ENCODE measurements at places on chromosomes 16 and 17.

- no peak for DNase-seq
Observed at GRCh38 chr16:85248342-85248741, 136.1 kb upstream of the CIBAR2 start.

DNA sequence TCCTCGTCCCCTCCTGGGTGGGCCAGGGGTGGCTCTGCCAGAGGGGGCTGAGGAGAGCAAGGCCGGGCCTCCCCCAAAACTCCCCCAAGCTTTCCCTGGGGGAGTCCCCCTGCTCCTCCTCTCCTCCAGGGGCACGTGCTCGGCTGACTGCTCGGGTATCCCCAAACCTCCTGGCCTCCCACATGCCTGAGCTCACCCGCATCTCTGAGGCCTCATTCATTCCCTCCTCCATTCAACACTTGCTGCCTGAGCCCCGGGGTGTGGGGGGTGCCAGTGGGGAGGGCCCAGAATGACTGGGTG lies 83.1 kb downstream of the RTN4RL1 start:
- DNase-seq = no peak

DNA sequence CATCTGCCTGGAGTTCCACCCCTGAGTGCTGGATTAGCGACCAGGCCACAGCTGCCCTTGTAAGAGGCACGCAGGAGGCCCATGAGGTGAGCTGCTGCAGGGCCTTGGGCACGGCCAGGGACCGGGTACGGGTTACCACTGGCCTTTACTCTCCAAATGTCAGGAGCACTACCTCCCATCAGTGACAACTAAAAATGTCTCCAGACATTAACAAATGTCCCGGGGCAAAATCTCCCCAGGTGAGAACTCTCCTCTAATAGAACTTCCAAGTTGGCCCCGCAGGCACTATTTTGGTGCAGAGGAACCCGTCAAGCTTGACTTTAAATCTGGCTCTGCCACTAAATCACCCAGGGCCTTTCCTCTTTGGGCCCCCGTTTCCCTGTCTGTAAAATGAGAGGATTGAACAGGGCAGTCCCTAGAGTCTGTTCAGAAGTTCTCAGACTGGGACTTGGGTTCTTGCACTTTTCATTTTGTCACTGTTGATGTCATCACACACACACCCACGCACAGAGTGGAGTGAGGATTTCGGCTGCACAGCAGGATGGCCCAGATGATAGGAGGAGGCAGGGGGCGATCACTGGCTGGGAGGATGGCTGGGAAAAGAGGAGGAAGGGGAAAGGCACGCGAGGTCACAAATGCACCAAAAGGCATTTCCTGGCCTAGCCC lies 24.5 kb upstream of the MAPT start:
- DNase-seq = no peak

DNA sequence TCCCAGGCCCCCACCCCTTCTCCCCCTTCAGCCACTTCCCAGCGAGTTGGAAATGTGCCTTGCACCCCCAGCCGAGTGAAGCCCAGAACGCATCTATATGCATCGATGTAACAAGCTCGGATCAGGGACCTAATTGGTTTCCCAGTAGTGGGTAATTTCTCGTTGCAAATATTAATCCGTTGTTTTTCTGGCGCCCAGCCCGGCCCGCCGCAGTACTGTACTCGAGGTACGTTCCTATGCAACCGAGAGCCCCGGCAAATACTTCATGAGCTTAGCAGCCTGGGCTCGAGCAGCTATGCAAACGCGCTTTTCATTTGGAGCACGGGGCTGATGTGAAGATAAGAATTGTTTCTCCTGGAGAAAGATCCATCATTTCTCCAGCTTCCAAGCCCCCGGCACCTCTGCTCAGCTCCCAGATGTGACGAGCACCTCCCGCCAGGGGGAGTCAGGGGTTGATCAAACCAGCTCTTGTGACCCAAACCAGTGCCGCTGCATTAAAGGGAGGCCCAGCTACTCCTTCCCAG lies 229.8 kb downstream of the KATNIP start:
- DNase-seq = no peak

DNA sequence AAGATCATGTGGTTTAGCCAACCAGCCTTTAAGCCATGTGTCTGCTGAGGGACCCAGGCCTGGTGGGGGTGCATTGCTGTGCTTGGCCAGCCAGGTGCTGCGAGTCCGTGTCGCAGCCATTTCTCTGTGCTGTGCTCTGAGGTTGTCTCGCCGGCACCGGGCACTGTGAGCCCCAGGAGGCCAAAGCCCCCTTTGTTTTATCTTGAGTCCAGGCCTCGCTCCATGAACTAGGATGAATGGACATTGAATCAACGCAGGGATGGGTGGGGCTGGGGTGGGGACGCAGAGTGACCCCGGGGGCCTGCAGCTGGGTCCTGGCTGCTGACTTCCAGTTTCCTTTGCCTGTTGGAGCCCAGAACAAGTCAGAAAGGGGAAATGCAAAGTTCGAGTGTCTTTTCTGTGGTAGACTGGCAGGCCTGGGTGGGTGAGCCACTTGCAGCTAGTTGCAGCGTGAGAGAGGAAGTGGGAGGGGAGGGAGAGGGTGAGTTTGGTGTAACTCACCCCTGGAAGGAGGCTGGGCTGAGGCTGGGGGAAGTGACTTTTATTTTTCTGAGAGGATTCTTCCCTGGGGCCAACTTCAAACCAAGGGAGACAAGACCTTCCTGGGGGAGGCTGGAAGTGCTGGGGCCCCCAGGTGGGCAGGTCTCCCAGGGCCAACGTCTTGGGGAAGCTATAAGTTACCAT lies 324.7 kb downstream of the SEC14L1 start:
- no peak for DNase-seq

DNA sequence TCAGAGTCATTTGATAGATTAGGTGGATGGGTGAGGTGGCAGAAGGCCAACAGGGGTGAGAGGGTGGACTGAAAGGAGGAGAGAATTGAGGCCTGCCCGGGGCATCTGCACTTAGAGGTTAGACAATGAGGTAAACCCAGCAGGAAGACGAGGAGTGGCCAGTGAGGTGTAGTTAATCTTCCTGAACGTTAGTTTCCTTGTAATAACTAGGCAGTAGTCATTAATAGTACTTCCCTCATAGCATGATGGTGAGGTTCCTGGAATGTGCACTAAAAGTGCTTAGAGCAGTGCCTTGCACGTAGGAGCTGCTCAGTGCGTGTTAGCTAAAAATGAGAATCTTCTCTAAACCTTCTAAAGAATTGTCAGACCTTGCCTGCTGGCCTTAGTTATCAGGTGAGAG lies 13.5 kb upstream of the KSR1 start:
- no peak for DNase-seq

- DNase-seq = no peak
Observed at GRCh38 chr17:2459917-2460271, 51.8 kb downstream of the METTL16 start.

GRCh38 chr17:61815863-61816503 lies 47.3 kb downstream of the BRIP1 start:
- peak; percentile 34 for DNase-seq

GRCh38 chr16:72609933-72610332 lies 438.0 kb upstream of the PMFBP1 start:
- DNase-seq = no peak

DNA sequence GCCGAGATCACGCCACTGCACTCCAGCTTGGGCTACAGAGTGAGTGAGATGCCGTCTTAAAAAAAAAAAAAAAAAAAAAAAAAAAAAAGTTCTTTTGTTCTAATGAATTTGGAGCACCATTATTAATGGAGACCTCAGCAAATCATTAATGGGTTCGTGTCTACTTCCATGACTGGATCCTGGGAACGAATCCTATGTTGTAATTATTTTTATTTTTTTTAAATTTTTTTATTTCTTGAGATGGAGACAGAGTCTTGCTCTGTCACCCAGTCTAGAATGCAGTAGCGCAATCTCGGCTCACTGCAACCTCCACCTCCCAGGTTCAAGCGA lies 30.7 kb downstream of the SPOP start:
- no peak for DNase-seq

DNA sequence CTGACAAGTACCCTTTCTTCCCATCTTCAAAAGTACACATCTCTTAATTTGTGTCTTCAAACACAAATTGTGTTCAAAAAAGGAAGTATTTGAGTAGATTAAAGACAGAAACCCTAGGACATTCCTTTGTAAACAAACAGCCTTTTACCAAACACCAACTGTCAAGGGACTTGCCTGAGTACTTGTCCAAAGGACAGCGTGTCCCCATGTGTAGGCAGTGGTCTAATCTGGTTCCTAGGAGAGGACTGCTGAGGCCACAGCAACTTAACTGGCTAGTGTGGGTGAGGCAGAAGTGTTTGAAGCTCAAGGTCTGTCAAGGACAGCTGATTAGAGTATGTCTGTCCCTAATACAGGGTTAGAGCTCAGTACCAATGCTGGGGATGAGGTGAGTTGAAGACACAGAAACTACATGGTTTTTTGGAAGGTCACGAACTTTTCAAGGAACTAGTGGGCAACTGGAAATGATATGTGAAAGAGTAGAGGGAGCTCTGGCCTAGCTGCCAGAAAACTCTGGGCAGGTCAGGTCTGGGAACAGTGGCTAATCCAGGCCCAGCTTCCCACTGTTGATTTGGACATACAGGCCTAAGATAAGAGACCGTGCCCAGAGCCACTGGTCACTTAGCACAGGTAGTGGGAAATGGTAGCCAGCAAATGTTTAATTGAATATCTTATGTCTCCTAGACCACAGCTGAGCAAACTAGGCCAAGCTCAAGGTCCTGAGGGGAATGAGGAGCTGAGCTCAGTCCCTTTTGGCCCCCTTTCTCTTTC lies 10.1 kb downstream of the HMOX2 start:
- DNase-seq = no peak

- DNase-seq = no peak
Observed at GRCh38 chr17:74868251-74868907, 4.4 kb downstream of the FDXR start.

- DNase-seq = no peak
Observed at GRCh38 chr17:38540514-38541045, 65.2 kb downstream of the SRCIN1 start.

DNA sequence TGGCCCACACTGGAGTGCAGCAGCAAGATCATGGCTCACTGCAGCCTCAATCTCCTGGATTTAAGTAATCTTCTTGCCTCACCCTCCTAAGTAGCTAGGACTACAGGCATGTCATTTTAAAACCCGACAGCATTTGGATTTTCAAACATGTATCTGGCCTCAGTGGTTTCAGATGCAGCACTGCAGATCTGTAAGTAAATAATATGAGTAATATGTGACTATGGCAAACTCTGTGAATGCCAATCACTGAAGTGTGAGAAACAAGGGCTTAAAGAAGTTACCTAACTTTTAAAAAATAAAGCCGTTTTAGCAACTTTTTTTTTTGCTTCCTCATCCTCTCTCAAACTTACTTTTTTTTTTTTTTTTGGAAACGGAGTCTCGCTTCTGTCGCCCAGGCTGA lies 11.9 kb downstream of the CEP20 start:
- DNase-seq = no peak

DNA sequence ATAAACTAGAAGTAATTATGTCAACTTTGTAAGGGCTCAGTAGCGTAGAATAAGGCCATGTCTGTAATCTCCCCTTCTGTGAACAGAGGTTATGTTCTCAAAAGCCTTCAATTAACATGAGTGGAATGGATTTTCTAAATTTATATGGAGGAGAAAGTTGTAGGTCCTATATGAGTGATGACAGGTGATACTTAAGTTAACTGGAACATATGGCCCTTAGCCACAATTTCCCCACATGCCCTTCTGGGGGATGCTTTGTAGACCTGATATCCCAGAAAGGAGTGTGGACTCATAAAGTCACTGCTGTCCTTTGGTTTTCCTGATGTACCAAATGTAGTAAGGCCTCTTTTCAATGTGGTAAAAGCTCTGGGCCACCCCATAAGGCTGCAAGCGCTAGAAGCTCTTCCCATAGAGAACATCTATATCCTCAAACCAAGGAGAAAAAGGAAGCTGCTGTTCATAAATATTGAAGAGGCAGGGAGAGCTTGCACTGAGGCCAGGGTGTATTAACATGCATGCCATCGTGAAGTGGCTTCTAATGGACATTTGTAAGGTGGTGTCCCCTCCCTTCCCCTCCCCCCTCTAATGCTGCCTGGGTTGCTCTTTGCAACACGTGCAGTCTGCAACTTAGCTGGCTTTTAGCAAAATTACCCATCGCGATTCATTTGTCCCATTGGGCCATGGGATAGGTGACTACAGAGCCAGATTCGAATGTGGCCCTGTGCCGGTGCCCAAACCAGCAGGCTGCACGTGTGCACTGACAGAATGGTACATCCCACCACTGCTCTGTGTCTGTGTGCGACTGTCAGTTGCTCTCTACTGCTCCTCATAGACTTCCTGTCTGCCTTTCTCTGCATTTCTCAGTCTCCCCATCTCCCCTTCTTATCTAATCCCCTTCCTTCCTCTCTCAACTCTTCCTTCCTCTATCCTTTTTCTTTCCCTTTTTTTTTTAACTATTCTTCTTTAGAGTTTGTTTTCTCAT lies 269.0 kb downstream of the WWOX start:
- DNase-seq = no peak

DNA sequence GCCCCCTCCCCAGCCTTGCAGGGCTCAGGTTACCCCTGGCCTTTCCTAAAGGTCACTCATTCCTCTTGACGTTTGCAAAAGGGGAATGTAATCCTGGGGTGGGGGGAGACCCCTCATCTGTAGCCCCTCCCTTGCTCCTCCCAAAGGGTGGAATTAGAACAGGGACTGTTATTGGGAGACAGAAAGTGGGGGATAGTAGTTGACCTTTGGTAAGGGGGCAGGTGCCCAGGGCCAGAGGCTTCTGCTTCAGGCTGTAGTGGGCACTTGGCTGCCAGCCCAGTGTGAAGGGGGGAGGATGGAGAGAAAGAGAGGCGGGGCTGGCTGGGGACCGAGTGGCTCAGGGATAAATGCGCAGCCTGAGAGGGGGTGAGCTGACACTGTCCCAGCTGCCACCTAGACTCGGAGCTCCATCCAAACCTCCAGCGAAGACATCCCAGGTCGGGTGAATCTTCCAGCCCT lies at the start of gene ENO3:
ENO3 (plus strand) TSS at position 374 of the 459 bp plus-strand sequence. CDS start 711 bp downstream, outside the sequence.
- no peak for DNase-seq

DNA sequence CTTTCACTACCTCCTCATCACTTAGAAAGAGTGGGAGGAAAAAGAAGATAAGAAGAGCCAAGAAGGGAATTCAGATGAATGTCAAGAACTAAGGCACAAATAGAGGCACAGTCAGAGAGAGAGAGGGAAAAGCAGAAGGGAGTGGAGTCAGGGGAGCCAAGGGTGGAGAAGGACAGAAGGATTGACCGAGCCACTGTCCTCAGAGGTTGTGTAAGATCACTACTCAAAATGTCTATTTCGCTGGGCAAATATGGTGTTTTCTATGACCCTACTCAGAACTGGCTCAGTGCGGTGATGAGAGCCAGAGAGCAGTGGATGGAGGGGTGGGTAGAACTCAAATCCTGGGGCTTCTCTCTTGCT lies 139.2 kb upstream of the HS3ST2 start:
- DNase-seq = no peak

Measured in NCI-H2081 treated with DMSO at 0.1 percent for 48 hours (cell line).